SK-N-SH (cell line): ENCODE measurements at places on chromosomes 16 and 17.

DNA sequence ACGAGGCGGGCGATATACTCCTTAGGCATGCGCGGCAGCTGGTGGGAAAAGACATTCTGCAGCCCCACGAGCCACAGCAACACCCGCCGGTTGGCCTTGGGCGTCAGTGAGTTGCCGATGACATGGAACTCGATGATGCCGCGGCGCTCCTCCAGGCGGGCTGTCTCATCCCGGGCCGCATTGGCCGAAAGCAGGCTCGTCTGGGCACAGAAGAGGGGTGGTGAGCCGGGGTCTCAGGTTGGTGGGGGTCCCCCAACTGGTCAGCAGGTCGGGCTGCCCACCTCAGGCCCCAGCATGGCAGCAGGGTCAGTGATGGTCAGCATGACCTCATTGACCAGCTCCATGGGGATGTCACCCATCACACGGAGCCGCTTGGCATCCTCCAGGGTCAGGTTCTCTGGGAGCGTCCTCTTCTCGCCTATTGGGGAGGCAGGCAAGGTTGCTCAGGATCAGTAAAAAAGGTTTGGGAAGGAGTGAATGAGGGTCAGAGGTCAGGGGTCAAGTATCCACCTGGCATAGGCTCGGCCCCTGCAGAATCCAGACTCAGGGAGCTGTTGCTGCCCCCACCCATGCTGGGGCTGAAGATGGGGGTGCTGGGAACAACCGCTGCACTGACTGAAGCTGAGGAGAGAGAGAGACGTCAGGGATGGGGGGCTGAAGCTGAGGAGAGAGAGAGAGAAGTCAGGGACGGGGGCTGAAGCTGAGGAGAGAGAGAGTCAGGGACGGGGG lies 3.6 kb downstream of the KAT2A start:
- no peak for DNase-seq

DNA sequence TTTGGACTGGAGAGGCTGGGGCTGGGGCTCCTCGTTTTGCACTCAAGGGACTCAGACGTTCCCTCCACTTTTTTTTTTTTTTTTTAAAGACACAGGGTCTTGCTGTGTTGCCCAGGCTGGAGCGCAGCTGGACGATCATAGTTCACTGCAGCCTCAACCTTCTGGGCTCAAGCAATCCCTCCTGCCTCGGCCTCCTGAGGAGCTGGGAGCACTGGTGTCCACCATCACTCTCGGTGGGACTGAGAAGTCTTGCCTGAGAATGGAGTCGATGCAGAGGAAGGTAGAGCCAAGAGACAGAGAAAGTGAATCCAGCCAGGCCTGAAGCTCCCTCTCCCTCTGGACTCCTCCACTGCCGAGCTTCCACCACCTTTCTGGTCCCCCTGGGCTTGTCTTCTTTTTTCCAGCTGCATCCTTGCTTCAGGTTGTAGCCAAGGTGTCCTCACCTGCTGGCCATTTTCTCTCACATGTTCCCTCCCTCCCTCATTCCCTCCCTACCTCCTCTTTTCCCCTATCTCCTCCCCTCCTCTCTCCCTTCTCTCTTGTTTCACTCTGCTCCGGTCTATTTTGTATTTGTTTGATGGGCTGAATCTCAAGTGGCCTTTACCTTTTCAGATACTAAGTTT lies 233.8 kb downstream of the SNX29 start:
- no peak for DNase-seq

DNA sequence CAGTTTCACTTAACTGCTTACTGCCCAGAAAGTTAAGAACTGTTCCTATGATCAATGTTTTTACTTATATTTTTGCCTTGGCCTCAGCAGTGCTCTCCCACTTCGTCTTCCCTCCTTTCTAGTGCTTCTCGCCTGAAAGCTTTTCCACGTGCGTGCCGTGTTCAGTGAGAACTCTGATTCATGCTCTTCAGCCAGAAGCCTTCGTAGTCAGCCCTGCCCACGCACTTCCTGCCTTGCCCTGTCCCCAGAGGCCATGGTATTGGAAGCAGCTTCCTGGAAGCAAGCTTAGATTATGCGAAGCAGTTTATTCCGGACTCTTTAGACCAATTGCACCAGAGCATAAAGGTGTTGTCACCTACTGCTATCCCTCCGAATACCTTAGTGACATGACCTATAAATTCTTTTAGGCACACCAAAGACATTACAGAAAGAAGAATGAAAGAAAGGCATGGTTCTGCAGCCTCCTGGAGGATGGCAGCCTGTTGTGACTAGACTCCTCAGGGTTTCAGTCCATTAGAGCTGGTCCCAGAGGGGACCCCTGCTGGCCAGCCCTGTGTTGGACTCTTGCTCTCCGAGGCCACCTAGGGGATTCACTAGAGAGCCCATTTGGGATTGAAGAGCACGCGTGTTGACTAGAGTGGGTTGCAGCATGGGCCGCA lies 105.2 kb downstream of the RPTOR start:
- DNase-seq, result peak; percentile 79

GRCh38 chr16:17307504-17307903 lies 163.3 kb downstream of the XYLT1 start:
- DNase-seq, result no peak

- DNase-seq, result no peak
Observed at GRCh38 chr17:1060991-1061390, 64.1 kb downstream of the TIMM22 start.

- DNase-seq, result no peak
Observed at GRCh38 chr17:43873815-43874214, 26.8 kb downstream of the CD300LG start.

DNA sequence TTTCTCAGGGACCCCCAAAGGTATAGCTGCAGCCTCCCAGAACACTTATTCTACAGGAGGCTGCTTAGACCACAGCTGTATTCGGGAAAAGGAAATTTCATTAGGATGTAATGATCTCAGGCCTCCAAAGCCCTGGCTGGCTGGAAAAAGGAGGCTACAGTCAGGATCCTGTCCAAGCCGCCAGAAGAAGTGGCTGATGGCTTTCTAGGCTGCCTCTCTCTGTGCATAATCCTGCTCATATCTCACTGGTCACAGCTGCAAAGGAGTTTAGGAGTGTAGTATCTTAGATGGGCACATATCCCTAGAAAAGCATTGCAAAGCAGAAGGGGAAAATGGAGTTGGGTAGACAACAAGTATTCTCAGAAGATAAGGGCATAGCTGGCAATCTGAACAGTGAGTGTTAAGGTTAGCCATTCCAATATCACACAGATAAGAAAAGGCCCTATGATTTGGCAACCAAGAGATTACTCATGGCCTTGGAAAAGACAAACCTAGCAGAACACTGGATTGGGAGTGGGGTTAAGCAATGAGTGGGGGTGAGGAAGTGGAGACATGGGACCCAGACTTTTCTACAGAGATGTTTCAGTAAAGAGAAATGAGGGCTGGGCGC lies 26.0 kb upstream of the PRKCA start:
- DNase-seq, result no peak

DNA sequence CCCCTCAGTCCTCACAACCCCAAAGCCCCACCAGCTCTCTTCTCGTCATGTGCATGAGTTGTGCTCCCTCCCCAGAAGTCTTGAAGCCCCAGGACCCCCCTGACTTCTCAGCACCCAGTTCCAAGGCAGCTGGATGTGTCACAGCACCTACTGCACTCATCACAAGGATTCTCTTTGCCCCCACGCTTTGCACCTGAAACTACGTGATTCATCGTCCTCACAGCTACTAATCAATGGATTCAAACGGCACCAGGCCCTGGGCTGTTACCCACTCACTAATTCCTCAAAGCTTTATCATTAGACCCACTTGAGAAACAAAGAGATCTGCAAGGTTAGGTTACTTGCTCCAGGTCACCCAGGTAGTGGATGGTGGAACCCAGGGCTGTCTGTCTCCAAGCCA lies 45.1 kb upstream of the NDRG4 start:
- no peak for DNase-seq

- DNase-seq, result no peak
Observed at GRCh38 chr17:39096508-39097149, 54.8 kb downstream of the PLXDC1 start.

DNA sequence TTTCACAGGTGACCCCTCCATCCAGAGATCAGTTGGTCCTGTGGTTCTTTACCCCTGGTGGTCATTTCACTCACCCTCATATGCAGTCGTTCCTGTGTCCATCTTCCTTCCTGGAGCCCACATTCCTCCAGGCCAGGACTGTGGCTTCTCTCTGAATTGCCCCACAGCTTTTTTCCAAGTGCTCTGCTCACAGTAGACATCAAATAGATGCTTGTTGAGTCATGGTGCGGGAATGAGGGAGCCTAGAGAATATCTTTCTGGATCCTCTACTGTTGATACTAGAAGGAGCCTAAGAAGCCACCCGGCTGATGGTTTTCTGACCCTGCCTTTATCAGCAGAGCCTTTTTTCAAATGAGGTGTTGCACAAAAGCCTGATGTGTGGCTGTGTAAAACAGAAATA lies 10.4 kb downstream of the USB1 start:
- DNase-seq, result no peak
